ENCODE measurements at places on chromosomes 1 and 21. TPM values are rescaled to one million over a fixed set of nuclear protein-coding genes. Genes with fewer than 3 reads are reported as not detected.

TSPEAR gene
- not detected for total RNA-seq

CAPN8 gene
- total RNA-seq: 0.99 TPM

OLIG2 gene
- not detected for total RNA-seq

BRDT gene
- not detected for total RNA-seq

NPPA gene
- total RNA-seq: not detected

FCRL4 gene
- total RNA-seq: 0.15 TPM

USH2A gene
- total RNA-seq: not detected

FCRL2 gene
- 1.2 TPM for total RNA-seq

GRCh38 chr1:64004451-64005025 is 198.9 kb upstream of the UBE2U start:
- no peaks in the 10 kb centered on the region for H3K27me3 ChIP-seq
- DNase-seq: no peak
- no peak overlapping the region for H3K4me3 ChIP-seq
- H3K27ac ChIP-seq: no peak overlapping the region
- H3K36me3 ChIP-seq: no peaks in the 10 kb centered on the region

GRCh38 chr1:161096530-161096929 is 1.6 kb upstream of the KLHDC9 start:
- no peak for DNase-seq
- peaks cover 14% of the 10 kb centered on the region for H3K36me3 ChIP-seq
- H3K27me3 ChIP-seq: no peaks in the 10 kb centered on the region
- H3K27ac ChIP-seq: no peak overlapping the region
- no peak overlapping the region for H3K4me3 ChIP-seq

DNA sequence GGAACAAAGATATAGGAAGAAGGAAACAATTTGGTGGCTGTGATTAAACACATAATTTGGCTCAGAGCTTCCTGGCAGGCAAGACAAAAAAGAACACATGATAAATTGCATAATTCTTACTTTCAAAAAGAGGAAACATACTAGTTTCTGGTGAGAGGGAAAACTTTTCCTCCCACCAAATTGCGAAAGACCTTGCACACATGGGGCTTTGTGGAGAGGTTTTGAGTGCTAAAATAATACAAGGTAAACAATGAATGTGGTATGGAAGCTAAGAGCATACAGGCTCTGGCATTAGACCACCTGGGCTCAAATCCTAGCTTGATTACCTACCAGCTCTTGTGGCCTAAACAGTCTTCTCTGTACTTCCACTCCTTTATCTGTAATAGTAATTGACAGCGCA is 140.2 kb upstream of the HOOK1 start:
- H3K4me1 ChIP-seq: no peaks in the 10 kb centered on the region
- no peak for DNase-seq
- no peak overlapping the region for H3K27ac ChIP-seq
- H3K4me3 ChIP-seq: no peak overlapping the region

DNA sequence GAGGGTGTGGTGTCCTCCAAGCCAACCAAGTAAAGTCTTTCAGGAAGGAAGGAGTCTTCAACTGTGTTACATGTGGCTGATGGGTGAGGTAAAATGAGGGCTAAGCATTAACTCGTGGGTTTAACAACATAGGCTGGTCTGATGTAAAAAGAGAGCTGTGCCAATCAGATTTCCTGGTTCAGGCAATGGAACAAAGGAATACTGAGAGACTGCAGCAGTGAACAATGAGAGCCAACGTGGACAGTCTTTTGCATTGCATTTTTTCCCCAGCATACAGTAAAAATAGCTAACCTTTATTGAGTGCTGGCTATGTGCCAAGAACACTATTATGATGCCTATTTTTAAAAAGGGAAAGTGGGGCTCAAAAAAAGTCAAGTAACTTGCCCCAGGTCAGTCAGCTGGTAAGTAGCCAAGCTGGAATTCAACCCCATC is 31.1 kb downstream of the DLGAP3 start:
- H3K4me3 ChIP-seq: no peak overlapping the region
- no peaks in the 10 kb centered on the region for H3K4me1 ChIP-seq
- H3K27me3 ChIP-seq: peaks cover 2% of the 10 kb centered on the region

- DNase-seq: no peak
- H3K27me3 ChIP-seq: no peaks in the 10 kb centered on the region
- H3K36me3 ChIP-seq: no peaks in the 10 kb centered on the region
Measured at GRCh38 chr1:51516649-51517158, 2.4 kb downstream of the EPS15 start.

DNA sequence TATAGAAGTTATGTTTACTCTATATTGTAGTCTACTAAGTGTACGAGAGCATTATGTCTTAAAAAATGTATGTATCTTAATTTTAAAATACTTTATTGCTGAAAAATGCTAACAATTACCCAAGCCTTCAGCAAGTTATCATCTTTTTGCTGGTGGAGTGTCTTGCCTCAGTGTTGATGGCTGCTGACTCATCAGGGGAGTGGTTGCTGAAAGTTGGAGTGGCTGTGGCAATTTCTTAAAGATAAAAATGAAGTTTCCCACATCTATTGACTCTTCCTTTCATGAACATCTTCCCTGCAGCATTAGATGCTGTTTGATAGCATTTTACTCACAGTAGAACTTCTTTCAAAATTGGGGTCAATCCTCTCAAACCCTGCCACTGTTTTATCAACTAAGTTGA is 95.8 kb downstream of the CDC7 start:
- H3K27ac ChIP-seq: no peak overlapping the region
- no peak overlapping the region for H3K4me3 ChIP-seq
- no peak for DNase-seq
- H3K36me3 ChIP-seq: no peaks in the 10 kb centered on the region

GRCh38 chr1:185477638-185478580 is 160.9 kb upstream of the IVNS1ABP start:
- no peak for DNase-seq
- no peaks in the 10 kb centered on the region for H3K4me1 ChIP-seq
- no peak overlapping the region for H3K27ac ChIP-seq
- H3K4me3 ChIP-seq: no peak overlapping the region
- no peaks in the 10 kb centered on the region for H3K36me3 ChIP-seq
- no peaks in the 10 kb centered on the region for H3K27me3 ChIP-seq

DNA sequence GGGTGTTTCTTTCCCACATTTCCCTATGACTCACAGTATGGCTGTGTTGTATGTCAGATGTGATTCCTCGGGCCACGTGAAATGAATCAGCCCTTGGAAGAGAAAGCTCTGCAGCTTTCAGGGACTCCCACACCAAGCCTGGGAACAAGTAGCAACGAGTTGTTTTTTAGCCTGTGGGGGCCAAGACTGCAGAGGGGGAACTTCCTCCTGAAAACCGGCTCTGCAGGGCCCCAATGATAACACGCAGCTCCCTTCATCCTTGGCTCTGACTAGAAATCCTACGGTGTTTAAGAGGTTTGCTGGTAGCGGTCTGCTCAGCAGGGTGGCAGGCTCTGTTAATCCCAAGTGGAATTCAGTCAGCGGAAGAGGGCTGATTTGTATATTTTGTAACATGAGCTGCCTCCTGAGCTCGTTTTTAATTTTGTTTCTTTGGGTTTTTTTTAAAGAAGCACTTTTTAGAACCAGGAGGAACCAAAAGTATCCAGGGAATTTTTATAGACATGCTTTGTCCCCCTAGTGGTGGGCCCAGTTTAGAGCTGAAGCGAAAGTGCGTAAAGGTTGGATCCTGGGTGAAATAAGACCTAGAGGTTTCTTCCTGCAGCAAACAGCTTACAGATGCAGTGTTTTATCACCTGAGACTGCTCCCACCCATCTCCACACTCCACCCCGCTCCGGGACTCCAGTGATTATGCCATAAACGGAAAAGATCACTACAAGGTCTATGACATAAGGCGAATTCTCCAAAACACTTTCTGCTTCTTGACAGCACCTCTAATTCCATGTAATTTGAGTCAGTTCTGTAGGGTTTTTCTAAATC is 48.8 kb downstream of the LAMC2 start:
- H3K27ac ChIP-seq: no peak overlapping the region
- no peaks in the 10 kb centered on the region for H3K36me3 ChIP-seq
- no peak overlapping the region for H3K4me3 ChIP-seq
- no peaks in the 10 kb centered on the region for H3K27me3 ChIP-seq
- no peaks in the 10 kb centered on the region for H3K4me1 ChIP-seq

DNA sequence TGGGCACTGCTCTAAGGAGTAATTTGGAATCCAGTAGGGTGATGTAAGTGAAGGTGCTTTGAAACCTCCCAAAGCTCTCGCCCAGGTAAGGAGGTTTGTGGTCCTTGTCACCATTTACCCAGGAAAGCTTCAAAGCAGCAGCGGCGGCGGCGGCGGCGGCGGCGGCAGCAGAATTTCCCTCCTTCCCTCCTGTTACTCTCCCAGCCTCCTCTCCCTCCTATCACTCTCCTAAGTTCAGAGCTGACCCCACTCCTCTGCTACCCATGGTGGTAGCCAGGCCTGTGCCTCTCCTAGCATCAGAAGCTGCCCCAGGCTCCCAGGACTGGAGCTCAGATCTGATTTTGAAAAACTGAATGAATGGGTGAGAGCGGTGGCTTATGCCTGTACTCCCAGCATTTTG is 60.7 kb downstream of the ACBD3 start:
- no peak overlapping the region for H3K4me3 ChIP-seq
- no peaks in the 10 kb centered on the region for H3K27me3 ChIP-seq
- H3K27ac ChIP-seq: no peak overlapping the region
- DNase-seq: no peak
- peaks cover 42% of the 10 kb centered on the region for H3K4me1 ChIP-seq
- H3K36me3 ChIP-seq: no peaks in the 10 kb centered on the region

- no peak overlapping the region for H3K27ac ChIP-seq
- no peak for DNase-seq
- no peaks in the 10 kb centered on the region for H3K27me3 ChIP-seq
- H3K4me3 ChIP-seq: no peak overlapping the region
- no peaks in the 10 kb centered on the region for H3K4me1 ChIP-seq
Measured at GRCh38 chr21:18164933-18165332, 79.7 kb upstream of the CHODL start.

GRCh38 chr1:9068981-9069325 is 482 bp downstream of the SLC2A5 start:
- H3K4me3 ChIP-seq: no peak overlapping the region
- no peaks in the 10 kb centered on the region for H3K27me3 ChIP-seq
- H3K4me1 ChIP-seq: no peaks in the 10 kb centered on the region
- DNase-seq: no peak
- no peaks in the 10 kb centered on the region for H3K36me3 ChIP-seq

DNA sequence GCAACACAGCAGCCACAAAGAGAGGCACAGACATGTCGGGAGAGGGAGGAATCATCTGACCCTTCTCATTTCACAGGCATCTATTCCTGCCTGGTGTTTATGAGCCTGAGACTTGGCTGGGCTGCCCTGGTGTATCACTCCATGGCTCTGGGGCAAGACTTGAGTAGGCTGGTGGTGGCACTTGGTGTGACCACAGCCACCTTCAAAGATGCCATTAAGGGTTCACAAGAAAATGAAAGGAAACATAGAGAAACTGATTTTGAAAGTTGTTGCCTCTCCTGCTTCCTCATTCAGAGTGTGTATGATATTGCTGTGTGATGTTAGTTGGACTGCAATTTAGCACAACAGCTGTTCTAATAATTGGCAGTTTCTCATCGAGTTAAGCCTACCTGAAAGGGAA is 298.8 kb downstream of the FAM72C start:
- no peak for DNase-seq
- no peaks in the 10 kb centered on the region for H3K4me1 ChIP-seq

DNA sequence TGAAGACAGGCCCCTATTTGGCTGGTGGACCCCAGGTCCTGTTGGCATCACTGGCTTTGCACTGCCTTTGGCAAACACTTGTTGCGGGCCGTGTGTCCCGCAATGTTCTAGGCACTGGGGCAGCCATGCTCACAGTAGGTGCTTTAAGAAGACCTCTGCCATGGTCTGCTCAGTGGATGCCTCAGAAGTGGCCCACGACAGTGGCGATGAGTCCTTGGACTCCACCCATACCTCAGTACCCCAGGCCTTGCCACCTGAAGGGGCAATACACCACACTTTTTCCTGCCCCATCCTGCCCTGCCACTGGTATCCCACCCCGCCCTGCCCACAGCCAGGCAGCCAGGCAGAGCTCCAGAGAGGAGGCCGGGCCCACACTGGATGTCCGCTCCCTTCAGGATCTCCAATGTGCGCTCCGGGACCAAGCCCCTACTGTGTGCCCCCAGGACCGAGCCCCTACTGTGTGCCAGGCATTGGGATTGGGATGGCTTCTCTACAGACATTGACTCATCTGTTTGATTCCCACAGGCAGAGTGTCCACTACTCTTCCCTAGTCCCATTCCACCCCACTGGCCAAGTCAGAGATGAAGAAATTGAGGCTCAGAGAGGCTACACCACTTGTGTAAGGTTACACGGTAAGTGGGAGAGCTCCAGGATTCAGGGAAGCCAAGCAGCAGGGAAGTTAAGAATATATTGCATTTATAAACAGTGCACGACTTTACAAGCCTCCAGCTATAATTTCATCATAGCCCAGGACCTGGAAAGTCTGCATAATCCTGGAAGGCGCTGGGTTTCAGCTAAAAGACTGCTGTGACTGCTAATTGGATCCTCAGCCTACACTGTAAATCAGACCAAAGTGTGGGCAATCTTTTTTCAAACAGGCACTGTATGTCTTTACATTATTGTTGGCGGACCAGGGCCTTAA is 101.6 kb downstream of the DMRTB1 start:
- H3K36me3 ChIP-seq: no peaks in the 10 kb centered on the region
- peaks cover 14% of the 10 kb centered on the region for H3K4me1 ChIP-seq

DNA sequence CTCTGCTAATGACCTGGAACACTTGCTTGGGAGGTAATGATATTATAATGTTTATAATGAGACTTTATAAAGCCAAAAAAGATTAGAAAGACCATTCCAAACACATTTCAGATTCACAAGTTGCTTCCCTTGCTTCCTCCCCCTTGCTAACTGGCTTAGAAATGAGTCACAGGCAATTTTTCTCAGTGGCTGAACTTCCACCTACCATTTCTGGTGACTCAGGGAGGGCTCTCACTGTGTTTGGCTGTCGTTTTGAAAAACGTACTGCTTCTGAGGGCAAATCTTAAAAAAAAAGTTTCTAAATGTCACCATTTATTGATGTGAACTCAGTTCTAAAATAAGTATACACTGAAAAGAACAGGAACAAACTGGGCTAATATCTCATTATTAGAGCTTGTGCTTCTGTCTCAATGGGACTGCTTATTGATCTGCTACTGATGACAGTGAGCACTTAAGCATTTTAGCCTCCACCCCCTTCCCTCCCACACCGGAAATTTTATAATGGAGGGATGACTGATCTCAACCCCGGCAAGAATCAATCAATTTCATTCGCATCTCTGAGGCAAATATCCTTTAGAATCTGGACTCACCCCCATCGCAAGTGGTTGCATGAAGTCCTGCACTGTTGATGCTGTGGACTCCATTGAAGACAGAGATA is 278.3 kb downstream of the KCTD3 start:
- no peak overlapping the region for H3K27ac ChIP-seq
- H3K4me1 ChIP-seq: no peaks in the 10 kb centered on the region
- H3K36me3 ChIP-seq: no peaks in the 10 kb centered on the region
- H3K4me3 ChIP-seq: no peak overlapping the region
- DNase-seq: no peak

- no peaks in the 10 kb centered on the region for H3K27me3 ChIP-seq
- no peak for DNase-seq
- H3K36me3 ChIP-seq: peaks cover 22% of the 10 kb centered on the region
- no peak overlapping the region for H3K4me3 ChIP-seq
Measured at GRCh38 chr1:31639543-31639942, 5.1 kb downstream of the PEF1 start.

GRCh38 chr1:81463936-81464837 is 336.5 kb upstream of the ADGRL2 start:
- no peak overlapping the region for H3K4me3 ChIP-seq
- H3K27me3 ChIP-seq: no peaks in the 10 kb centered on the region
- H3K4me1 ChIP-seq: no peaks in the 10 kb centered on the region
